ENCODE measurements at places on chromosomes 5 and 9.

GRCh38 chr5:143977891-143978461 is 166.0 kb downstream of the HMHB1 start:
- DNase-seq = peak; percentile 60

DNA sequence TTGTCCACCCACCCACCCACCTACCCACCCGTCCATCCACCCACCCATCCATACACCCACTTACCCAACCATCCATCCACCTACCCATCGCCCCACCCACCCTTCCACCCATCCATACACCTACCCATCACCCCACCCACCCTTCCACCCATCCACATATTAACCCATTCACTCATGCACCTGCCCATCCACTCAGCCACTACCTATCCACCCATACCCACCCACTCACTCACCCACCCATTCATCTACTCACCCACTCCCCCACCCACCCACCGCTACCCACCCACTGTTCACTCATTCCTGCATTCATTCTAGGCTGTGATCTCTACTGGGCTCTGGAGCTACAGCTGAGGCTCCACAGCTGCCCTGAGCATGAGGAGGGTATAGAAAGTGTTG is 117.5 kb upstream of the LMX1B start:
- no peak for DNase-seq

DNA sequence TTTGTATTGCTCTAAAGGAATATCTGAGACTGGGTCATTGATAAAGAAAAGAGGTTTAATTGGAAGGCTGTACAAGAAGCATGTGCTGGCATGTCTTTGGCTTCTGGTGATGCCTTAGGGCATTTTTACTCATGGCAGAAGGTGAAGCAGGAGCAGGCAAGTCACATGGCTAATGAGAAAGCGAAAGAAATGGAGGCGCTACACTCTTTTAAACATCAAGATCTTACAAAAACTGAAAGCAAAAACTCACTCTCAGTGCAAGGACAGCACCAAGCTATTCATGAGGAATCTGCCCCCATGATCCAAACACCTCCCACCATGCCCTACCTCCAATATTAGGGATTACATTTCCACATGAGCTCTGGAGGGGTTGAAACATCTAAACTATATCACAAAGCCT is 1458.8 kb upstream of the ACO1 start:
- no peak for DNase-seq

DNA sequence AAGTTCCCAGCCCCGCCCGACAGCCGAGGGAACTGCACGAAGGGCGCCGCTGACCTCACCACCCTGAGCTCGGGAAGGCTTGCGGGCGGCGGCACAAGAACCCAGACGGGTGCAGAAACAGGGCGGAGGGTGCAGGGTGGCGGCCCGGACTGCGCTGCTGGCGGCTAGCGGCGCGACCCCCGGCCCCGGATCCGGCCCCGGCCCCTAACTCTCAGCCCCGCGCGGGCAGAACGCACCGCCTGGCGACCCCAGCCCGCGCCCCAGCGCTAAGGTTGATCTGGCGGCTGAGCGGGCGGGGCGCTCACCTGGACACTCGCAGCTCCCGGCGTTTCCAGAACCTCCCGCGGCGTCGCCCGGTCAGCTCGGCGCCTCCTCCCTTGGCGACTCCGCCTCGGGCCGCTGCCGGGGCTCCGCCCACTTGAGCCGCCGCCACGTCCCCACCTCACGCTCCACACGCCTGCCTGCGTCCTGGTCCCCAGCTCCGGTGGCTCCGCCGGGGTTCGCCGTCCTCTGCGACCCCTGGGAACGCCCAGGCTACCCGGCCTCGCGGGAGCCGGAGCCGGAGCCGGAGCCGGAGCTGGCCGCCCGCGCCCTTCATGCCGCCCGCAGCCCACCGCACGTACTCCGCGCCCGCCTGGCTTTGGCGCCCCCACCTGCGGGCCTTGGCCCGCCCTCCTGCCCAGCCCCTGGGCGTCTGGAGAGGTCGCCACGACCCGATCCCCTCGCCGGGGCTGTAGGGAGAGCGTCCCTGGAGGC is at the start of gene P4HA2:
Gene P4HA2, minus strand, starts transcription at position 369 of the 756 bp plus-strand sequence. CDS start 9,227 bp downstream, outside the sequence.
- peak; percentile 71 for DNase-seq

GRCh38 chr5:122346897-122347581 is 35.0 kb downstream of the SNCAIP start:
- DNase-seq = no peak

DNA sequence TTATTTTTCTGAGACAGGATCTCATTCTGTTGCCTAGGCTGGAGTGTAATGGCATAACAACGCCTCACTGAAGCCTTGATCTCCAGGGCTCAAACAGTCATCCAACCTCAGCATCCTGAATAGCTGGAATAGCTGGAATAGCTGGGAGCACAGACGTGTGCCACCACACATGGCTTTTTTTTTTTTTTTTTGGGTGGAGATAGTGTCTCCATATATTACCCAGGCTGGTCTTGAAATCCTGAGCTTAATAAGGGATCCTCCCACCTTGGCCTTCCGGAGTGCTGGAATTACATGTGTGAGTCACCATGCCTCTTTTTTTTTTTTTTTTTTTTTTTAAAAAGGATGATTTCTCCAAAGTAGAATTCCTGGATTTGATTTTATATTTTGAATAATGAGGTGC is 60.7 kb downstream of the NSD1 start:
- peak; percentile 83 for DNase-seq

- peak; percentile 56 for DNase-seq
Observed at GRCh38 chr9:38339087-38339486, 53.4 kb upstream of the ALDH1B1 start.

DNA sequence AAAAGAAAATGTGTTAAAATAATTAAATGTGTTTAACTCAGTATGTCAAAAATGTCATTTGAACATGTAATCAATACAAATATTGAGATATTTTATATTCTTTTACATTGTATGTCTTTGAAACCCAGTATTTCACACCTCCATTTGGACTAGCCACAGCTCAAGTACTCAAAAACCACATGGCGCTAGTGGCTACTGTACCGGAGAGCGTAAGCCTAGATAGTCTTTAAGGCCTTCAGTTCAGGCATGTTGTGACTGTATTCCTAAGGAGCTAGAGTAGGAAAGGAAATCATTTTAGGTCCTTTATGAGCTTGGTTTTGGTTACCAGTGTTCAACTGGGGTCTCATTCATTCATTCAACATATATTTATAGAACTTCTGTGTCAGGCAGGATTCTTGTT is 12.8 kb downstream of the FBXW2 start:
- DNase-seq = no peak

DNA sequence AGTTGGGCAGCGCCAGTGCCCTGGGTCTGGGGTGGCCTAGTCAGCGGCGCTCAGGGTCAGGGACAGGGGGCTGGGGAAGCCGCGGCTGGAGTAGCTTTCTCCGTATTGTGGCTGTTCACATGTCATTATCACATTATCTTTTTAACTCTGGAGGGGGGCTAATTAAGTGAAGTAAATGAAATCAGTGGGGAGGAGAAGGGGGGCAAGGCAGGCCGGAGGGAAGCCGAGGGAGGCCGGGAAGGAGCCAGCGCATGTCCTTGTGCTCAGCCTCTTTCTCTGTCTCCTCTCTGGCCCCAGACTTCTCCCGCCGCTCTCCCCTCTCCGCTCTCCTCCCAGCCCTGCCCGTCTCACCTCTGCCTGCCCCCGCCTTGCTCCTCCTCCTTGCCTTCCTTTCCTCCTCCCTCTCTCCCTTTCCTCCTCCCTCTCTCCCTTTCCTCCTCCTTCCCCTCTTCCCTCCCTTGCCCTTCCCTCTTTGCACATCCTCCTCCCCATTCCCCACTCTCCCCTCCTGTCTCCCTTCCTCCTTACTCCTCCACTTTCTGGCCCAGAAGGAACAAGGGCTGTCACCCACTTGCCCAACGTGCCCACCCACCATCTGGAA is 38.7 kb downstream of the ASS1 start:
- no peak for DNase-seq

GRCh38 chr9:79657891-79658290 is 86.1 kb downstream of the TLE4 start:
- DNase-seq = no peak

DNA sequence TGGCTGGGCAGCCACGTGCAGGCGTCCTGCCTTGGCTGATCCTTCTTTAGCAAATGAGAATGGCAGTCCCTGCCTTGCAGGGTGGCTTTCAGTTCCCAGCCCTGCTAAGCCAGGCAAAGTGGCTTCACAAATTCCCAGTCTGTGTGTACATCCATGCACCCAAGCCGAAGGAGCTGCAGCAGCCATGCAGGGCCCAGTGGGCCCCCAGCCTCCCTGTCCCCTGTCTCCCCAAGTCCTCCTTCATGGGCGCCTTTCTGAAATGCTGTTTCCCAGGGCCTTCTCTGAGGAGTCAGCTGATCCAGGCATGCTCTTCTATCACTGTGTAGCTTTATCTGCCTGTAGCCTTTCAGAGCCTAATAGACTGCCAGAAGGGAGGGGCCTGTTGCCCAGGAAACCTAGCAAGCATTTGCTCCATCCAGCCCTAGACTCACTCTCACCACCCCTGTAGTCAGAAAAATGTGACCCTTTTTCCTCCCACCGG is 47.4 kb upstream of the SHC3 start:
- peak; percentile 14 for DNase-seq

DNA sequence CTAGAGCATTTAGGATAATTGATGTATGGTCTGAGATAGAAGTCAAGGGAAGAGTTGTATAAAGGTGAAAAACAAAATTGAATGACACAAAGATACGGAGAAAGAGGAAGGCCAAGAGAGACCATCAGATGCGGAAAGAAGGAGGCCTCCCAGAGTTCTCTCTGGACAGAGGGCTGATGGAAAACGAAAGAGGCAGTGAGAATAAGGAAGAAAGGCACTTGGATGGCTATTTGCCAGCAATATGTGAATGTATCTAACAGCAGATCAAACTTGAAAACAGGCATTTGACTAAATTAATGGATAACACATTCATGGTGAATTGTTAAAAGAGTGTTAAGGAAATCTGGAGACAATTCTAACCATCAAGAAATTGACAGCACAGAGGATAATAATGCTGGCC is 2.4 kb upstream of the DOCK8 start:
- no peak for DNase-seq

- DNase-seq = peak; percentile 2
Observed at GRCh38 chr9:119810645-119811429, 441.6 kb upstream of the BRINP1 start.

DNA sequence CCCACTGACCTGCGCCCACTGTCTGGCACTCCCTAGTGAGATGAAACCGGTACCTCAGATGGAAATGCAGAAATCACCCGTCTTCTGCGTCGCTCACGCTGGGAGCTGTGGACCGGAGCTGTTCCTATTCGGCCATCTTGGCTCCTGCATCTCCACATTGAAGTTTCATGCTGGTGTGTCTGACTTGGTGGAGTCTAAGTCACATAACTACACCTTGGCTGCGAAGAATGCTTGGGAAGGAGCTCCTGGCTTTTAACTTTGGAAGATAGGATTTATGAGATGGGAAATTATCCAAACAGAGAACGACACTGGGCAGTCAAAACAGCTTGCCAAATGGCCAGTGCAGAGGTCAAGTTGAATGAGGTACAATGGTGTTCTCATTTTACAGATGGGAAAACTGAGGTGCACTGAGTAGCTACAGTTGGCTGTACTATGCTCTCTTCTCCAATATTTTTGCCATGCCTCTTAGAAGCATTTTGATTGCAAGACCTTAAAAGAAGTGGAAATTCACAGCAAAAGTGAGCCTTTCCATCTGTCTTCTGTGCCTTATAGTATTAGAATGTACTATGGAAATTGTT is 36.7 kb downstream of the CCDC192 start:
- no peak for DNase-seq

GRCh38 chr5:56432321-56432720 is 199.2 kb upstream of the ANKRD55 start:
- DNase-seq = peak; percentile 35
